DND-41 (cell line): ENCODE measurements at places on chromosomes 2 and 18.

DNA sequence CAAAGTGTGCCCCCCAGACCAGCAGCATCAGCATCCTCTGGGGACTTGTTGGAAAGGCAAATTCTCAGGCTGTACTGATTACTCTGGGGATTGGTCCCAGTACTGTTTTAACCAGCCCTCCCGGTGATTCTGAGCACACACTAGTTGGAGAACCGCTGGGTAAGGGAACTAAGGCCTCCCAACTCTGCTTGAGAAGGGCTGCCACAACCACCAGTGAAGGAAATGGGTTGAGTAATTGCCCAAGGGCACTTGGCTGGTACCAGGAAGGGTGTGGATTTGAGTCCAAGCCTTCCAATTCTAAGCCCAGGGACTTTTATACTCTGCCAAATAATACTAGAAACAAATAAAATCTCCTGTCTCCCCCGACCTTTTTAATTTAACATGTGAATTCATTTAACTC, 219.9 kb downstream of the SETBP1 start:
- no peak for DNase-seq

GRCh38 chr2:74045454-74045853, 60.7 kb downstream of the TET3 start:
- DNase-seq = no peak

DNA sequence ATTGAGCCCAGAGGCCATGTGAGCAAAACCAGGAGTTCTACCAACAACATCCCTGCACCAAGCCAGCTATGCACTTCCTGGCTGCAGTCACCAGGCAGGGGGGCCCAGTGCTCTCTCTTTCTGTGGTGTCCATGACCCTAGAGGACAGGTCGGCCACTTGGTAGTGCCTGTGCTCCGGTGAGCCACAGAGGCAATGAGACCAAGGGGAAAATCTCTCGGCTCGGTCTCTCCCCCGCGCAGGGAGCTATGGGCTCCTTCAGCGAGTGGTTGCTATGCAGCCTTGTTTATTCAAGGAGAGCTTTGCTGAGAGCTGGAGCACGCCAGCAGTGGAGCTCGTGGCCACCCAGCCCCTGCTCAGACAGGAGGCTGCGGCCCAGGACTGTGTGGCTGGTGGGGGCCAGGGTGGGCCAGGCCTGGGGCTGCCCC, at the start of gene TOGARAM2:
Gene TOGARAM2, plus strand, starts transcription at position 283 of the 426 bp plus-strand sequence. CDS start 13,537 bp downstream, outside the sequence.
- DNase-seq = no peak

DNA sequence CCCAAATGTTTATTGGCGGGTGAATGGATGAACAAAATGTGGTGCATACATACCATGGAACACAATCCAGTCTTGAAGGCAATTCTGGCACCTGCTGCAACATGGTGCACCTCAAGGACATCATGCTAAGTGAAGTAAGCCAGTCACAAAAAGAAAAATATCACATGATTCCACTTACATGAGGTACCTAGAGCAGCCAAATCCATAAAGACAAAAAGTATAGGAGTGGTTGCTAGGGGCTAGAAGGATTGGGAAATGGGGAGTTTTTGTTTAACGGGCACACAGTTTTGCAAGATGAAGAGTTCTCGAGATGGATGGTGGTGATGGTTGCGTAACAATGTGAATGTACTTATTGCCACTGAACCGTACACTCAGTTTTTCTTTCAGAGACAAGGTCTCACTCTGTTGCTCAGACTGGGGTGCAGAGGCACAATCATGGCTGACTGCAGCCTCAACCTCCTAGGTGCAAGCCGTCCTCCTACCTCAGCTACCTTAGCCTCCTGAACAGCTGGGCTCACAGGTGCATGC, 90.9 kb upstream of the CERS6 start:
- no peak for DNase-seq

- DNase-seq = no peak
Observed at GRCh38 chr2:136909777-136910176, 144.4 kb downstream of the THSD7B start.

DNA sequence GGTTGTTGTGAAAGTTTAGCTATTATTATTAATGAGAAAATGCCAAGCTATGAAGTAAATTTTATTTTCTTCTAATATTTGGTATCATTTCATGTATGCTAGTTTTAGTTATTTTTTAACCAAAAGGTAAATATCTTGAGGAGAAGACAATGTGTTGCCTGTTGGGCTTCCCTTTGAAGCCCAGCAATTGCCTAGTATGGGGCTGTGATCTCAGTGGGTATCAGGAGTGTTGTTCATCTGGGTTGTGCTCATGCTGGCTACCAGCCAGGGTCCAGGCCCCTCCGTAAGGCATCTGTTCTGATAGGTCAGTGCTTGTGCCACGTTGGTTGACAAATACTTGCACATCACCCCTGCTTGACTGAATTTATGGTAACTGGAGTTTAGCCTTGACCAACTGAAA, 38.0 kb upstream of the DARS1 start:
- DNase-seq = no peak
